ENCODE measurements at places on chromosomes 2 and 18. TPM values are rescaled to one million over a fixed set of nuclear protein-coding genes. Genes with fewer than 3 reads are reported as not detected.

GRCh38 chr2:47687856-47688255 is 95.1 kb upstream of the MSH6 start:
- DNase-seq: no peak

GRCh38 chr2:201358684-201359083 is 1.5 kb upstream of the FLACC1 start:
- no peak for DNase-seq

The C2orf80 gene
- total RNA-seq: not detected

DNA sequence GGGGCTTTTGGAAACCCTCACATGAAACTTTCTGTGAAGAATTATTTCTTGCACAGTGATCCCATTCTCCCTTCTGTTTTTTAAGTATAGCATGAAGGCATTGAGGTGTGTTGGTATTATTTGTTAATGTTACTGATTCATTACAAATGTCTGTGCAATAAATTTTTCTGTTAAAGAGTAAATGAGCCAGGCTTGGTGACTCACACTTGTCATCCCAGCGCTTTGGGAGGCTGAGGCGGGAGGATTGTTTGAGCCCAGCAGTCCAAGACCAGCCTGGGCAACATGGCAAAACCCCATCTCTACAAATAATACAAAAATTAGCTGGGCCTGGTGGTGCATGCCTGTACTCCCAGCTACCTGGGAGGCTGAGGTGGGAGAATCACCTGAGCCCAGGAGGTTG is 87.8 kb downstream of the KCTD18 start:
- DNase-seq: no peak

DNA sequence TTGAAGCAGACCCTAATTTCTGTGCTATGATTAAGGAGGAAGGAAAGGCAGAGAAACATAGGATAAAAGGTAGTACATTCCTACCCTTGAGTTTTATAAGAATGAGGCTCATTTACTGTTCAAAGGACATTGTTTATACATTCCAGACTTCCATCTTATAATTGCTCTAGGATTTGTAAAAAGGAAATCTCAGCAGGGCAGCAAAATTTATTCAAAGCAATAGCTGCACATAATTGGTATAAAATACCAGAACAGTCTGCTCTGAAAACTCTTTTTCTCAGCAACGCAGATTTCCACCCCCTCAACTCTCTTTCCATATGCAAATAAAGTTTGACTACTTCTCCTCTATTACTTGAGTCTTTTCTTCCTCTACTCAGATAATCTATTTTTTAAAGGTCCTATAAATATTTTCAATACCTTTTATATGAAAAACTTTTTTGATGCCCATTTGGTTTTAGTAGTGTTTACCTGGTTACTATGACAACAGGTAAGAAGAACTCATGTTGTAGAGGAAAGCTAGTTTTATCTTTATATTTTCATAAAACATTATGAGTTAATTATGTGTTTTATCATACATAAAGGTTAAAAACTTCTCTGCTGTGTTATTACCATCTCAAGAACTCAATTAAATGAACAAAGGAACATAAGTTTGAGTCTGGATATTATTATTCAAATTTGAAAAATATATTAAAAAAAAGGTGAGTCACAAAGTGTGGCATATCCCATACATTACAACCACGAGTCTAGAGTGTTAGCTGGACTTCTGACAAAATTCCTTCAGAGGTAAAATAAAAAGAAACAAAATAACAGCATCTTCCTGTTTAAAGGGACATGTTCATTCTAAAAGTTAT is 19.9 kb downstream of the RBMS1 start:
- DNase-seq: no peak
